ENCODE measurements at places on chromosomes 7 and 10. TPM values are rescaled to one million over a fixed set of nuclear protein-coding genes. Genes with fewer than 3 reads are reported as not detected.

- DNase-seq, result no peak
Observed at GRCh38 chr10:127013691-127014473, 108.7 kb downstream of the DOCK1 start.

DNA sequence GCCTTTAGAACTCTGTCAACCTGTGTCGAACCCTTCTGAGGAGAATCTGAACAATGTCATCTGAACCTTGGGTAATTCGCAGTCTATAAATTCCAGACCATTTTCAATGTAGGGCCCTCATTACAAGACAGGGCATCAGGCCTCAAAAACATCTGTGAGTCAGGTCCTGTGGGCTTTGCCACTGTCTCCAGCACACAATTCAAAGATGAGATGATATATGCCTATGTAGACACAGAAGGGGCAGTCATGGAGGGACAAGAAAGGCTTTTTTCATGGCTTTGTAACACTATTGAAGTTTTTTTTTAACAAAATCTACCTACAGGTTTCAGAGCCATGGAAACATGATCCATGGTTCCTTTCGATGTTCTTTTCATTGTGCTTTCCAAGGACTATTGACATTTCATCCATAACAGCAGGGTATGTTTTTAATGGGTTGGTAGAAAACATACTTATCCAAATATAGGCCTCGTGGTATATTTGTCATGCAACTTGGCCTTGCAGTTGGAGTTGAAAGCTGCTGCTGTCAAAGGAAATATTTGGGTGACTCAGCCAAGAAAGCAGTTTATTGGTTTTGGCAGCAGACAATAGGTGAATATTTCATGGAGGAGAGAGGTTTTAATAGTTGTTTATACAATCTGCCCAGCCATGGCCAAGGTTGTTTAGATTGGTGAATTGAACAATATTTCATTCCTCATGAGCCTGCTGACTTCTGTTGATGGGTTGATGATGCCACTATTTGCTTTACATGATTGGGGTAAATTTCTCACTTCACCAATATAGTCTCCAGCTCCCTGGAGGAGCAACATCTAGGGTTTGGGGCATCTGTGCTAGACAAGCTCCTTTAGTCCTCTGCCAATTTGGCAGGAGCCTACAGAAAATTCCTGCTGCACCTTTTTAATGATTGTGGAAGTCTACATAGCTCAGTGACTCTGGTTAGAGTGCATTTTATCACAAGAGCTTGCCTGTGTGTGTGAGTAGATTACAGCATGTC lies 158.4 kb upstream of the TMEM72 start:
- DNase-seq, result peak; percentile 26

DNA sequence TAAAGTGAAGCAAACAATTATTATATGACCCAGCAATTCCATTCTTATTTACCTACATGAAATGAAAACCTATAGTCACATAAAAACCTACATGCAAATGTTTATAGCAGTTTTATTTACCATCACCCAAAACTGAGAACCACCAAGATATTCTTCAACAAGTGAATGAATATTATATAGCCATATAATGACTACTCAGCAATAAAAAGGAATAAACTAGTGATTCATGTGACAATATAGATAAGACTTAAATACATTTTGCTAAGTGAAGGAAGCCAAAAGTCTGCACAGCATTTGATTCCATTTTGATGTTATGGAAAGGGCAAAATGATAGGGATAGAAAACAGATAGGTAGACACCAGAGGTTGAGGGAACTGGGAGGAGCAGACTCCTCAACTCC lies 31.7 kb downstream of the PODXL start:
- no peak for DNase-seq

DNA sequence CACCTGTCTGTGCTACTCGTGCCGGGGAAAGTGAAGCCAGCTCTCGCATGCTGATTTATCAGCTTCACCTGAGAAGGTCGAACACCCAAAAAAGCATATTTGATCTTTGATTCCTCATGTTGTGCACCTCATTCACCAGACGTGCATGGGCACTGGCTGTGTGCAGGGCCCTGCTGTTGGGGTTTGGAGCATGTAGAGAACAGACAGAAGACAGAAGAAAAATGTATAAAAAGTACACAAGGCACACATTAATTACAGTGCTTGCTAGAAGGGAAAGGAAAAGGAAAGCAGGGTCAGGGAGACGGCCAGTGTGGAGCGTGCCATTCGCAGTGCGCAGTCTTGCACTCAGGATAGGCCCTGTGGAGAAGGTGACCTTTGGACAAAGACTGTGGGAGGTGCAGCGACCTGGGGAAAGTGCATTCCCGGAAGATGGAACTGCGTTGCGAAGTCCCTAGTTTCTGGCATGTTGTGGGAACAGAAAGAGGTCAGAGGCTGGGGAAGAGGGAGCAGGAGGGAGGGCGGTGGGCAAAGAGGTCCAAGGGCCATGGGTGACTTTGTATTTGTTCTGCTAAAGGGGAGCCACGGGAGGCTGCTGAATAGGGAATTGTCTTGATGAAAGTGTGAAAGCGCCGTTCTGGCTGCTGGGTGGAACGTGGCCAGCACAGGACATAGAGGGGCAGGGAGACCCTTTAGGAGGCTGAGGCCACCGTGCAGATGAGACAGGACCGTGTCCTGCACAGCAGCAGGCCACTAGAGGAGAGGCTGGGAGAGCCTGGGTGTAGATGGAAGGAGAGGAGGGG lies 232.8 kb downstream of the GLRX3 start:
- DNase-seq, result no peak

Gene DNAJC30
- total RNA-seq, result 10.5 TPM

Gene MYL10
- not detected for total RNA-seq

- DNase-seq, result no peak
Observed at GRCh38 chr10:63348245-63348850, 117.4 kb downstream of the JMJD1C start.

Gene BTBD16
- not detected for total RNA-seq

DNA sequence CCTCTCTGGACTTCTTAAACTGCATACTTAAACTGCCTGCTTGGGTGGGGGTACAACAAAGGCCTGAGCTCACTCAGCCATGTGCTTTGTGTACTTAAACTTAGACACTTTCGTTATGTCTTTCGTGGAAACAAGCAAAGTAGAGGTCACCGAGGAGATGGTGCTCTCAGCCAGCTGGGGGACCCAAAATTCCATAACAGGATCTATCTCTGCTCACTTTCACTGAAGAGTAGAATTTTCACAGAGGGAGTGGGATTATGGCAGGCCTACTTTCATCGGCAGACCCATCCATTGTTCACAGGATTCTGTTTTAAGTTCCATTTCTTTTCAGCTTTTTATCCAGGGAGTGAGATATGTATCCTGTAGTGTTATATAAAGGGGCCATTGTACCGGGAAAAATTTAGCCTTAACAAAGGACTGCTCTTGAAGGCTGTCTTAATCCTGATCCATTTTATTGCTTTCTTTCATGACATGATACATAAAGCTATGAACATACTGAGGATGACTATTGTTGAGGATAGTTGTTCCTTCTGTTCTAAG lies 370.0 kb upstream of the GHITM start:
- no peak for DNase-seq

DNA sequence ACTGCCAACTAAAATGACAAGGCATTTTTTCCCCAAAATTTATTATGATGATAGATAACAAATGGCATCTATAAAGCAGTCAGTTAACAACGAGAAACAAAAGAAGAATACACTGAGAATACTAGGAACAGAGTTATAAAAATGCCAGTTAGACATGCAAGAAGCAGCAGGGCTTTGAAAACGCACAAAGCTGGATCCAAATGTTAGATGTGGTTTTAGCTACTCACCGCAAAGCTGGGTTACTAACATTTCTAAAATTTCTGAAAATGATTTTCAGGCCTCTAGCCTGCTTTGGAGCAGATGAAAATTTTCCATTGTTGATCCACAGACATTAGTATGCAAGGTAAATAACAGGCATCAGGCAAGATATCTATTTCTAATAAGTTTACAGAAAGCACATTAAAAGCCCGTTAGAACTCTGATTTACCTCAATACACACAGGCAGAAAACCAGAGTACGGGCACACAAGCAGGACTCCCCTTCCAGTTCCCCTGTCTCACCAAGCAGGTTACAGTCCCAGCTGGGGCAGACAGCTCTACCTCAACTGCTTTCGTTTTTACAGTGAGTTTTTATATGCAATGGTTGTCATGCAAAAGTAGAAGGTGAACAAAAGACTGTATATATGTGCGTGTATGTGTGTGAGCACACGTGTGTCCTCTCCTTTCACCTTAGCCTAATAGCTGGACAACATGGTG lies 37.9 kb downstream of the GLI3 start:
- no peak for DNase-seq

GRCh38 chr7:156832195-156832877 lies 60.6 kb downstream of the LMBR1 start:
- DNase-seq, result no peak

GRCh38 chr10:93223336-93223735 lies 149.6 kb downstream of the CYP26A1 start:
- no peak for DNase-seq

DNA sequence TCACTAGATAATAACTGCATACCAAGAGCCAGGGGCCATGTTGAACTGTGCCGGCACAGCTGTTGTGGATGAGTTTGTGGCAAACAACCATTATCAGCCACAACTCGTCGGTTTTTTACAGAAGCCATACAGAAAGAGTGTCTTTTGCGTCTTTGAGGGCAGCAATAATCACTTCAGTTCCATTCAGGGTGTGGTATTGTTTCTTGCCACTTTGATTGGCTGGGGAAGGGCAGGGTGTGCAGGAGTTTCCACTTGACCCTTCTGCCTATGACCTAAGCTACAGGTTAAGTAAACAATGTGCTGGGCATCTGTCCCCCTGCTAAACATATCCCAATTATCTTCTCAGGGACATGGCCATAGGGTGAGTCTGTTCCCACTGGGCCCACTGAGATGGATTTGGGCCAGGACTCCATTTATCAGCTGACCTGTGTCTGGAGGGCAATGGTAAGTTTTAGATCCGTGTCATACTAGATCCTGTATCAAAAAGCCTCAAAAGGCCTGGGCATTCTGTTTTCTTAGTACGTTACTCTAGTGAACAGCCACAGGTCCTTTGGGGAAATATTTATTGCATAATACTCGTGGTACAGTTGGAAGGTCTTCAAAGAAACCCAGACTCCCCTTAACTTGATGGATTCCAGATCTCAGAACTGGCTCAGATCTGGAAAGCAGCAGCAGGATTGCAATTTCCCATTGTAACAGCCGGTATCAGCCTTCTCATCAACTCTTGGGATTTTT lies 15.9 kb downstream of the ZNF3 start:
- no peak for DNase-seq

- peak; percentile 84 for DNase-seq
Observed at GRCh38 chr7:116354546-116355423, 144.4 kb downstream of the TES start.

- peak; percentile 19 for DNase-seq
Observed at GRCh38 chr7:46652317-46652716, 731.2 kb upstream of the IGFBP3 start.

GRCh38 chr7:66183700-66184099 lies 21.4 kb upstream of the TPST1 start:
- DNase-seq, result no peak

Gene TFPI2
- total RNA-seq, result 218 TPM

DNA sequence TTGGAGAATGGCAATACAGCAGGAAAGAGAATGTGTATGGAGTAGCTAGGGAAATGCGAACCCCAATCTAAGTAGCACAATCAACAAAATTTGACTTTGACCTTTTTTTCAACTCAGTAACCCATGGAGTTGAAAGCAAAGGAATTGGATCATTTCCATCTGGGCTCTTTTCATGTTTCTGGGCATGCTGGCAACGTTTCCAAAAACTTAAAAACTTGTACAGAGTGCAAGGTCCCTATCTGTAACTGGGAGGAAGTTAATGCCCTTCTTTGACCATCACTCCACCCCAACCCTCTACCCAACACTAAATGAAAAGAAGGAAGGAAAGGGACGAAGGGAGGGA lies 1.3 kb upstream of the HIBADH start:
- DNase-seq, result no peak

DNA sequence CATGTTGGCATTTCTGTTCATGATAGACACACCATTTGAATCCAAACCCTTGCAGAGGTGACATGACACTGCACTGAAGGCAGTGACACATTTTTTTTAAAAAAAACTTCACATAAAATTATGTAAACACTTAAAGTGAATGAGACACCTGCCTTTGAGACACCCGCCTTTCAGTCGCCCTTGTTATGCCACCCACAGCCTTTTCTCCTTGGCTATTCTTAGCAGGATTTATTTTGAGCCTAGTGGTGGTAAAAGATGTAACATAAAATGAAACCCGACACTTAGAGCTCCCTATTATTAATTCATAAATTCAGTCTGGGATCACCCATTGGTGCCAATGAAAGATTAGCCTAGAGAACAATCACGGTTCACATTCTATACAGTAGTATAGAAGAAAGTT lies 161.3 kb downstream of the DYNC1I1 start:
- no peak for DNase-seq

DNA sequence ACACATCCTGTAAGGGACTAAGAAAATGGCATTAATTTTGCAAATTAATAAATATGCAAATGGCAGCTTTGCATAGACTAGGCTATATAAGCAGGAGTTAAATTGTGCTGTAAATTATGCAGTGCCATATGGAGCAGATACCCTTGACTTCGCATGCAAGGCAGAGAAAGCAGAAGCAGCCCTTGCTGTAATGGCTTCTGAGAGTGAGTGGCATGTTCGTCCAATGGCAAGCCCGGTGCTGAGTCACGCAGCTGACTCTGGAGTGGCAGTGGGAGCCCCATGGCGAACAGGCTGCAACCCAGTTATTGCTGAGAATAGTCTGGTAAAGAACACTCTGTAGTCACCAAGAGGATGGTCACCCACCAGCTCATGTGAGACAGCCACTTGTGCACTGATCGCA lies 1186.5 kb downstream of the TYW1 start:
- DNase-seq, result no peak

- no peak for DNase-seq
Observed at GRCh38 chr10:19505320-19506312, 310.6 kb upstream of the PLXDC2 start.

Gene CHAT
- not detected for total RNA-seq

GRCh38 chr7:154304740-154305700 lies 252.8 kb downstream of the DPP6 start:
- no peak for DNase-seq

DNA sequence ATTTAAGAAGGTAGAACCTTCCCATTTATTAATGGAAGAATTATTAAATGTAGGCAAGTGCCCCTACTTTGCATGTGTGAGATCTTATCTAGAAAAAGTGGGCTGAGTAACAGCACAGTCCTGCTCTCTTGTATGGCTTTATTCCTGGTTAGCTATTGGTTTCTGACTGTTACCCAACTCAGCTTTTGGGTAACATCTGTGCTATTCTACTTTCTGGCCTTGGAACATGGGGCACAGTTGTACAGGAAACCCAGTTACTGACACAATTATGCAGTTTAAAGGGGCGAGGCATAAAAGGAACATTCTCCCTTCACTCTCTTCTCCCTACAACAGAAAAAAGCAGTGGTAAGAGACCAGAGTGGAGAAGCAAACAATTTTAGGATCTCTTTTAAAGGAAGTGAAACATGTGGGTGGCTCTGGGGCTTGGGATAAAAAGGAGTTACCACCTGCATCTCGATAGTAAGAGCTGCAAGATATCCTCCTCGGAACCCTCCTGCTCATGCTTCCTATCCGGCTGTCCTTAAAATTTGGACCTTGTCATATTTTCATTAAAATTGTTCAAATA lies 16.0 kb downstream of the NUDT5 start:
- no peak for DNase-seq

All from Calu3 (cell line).